Bronchial epithelial cell (primary cell): ENCODE measurements at places on chromosomes 2 and 18. TPM values are rescaled to one million over a fixed set of nuclear protein-coding genes. Genes with fewer than 3 reads are reported as not detected.

The EMILIN1 gene
- total RNA-seq, result under 0.01 and 1.6 TPM in 2 replicates

The LHCGR gene
- not detected in 2 replicates for total RNA-seq

The ROCK2 gene
- total RNA-seq, result 20.0 and 20.7 TPM in 2 replicates

The MERTK gene
- 3.9 and 5.8 TPM in 2 replicates for total RNA-seq

The ADCYAP1 gene
- not detected in 2 replicates for total RNA-seq

The SP100 gene
- total RNA-seq, result 16.4 and 26.6 TPM in 2 replicates

The SLC19A3 gene
- not detected in 2 replicates for total RNA-seq

The RAB27B gene
- total RNA-seq, result 65.5 and 72.7 TPM in 2 replicates

The COL6A3 gene
- 0.64 and 16.6 TPM in 2 replicates for total RNA-seq

The CD302 gene
- 0.13 and 0.26 TPM in 2 replicates for total RNA-seq

The GALM gene
- total RNA-seq, result 1.6 and 2.0 TPM in 2 replicates

The SEPTIN2 gene
- total RNA-seq, result 181 and 202 TPM in 2 replicates
